Pons (tissue), 1 donor: ENCODE measurements at places on chromosomes 1 and 21.

GRCh38 chr1:171985639-171986038, 144.3 kb downstream of the DNM3 start:
- peak; percentile 60 for DNase-seq

DNA sequence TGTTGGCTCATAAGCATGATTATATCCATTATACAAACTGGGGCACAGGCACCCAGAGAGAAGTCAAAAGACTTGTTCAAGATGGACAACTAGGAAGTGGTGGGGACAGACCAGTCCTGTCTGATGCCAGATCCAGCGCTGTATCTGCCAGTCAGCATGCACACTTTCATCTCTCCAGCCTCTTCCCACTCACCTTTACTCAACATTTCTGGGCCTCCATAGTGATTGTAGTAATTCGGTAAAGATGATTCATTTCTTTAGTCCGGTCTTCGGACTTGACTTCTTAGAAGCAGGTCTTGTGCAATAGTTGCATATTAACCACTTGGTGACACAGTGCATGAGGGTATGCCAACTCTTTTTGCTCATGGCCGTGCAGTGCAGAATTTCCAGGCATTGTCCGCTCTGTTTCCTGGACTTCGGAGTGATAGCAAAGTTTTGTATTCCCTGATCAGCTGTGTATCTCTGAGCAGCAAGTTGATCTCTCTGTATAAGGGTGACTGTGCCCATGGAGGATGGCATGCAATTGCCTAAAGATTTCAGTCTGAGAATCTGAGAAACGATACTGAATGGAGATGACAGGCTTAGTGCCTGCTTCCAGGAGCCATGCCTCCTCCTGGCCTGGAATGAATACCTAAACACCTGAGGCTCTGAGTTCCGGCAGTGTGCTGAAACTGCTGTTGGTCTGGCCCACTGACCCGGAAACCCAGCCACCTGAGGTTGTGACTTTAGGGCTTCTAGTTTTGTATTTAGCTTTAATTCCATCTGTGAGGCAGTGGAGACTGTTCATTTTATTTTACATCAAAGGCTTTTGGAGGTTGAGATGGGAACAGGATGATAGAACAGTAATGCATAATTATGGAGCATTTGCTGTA, 39.0 kb downstream of the GALNT2 start:
- no peak for DNase-seq

DNA sequence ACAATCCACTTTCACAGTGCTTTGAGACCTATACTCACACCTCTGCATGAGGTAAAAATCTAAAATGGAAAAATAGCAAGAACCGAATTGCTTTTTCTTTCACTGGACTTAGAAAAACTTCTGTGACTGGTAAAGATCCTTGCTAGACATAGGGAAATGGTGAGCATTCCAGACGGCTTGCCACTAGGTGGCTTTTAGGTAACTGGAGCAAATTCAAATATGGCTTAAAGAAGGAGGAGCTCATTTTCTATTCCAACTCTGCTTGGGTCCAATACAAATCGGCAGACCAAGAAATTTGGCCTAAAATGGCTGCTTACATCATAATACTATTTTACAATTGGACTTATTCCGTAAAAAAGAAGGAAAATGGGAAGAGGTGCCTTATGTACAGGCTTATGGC, 977.9 kb downstream of the ADGRL2 start:
- DNase-seq, result no peak

GRCh38 chr1:214018386-214019268, 30.9 kb downstream of the PROX1 start:
- peak; percentile 90 for DNase-seq

- no peak for DNase-seq
These were observed 47.7 kb upstream of the GPR37L1 start for GRCh38 chr1:202074985-202075384.

GRCh38 chr1:192524223-192524622, 51.4 kb upstream of the RGS1 start:
- DNase-seq, result no peak

DNA sequence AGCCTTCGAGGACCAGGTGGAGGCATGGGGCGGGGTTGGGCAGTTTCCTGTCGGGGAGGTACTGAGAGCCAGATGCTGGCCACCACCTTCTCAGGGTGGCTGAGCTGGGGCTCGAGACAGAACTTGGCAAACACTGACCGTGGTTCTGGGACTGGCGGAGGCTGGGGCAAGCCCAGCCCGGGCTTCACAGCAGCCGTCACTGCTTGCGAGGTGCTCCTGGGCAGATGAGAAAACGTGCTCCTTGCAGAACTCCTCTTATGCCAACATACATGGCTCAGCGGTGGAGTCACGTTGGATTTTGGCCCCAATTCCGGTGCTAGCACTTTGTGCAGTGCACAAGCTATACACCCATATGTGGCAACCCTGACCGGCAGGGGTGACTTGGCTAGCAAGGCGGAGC, 69.2 kb downstream of the RUNX3 start:
- no peak for DNase-seq

GRCh38 chr1:29685387-29685786, 449.1 kb downstream of the PTPRU start:
- DNase-seq, result no peak

- DNase-seq, result no peak
These were observed 120.8 kb downstream of the LMO4 start for GRCh38 chr1:87449348-87449963.

DNA sequence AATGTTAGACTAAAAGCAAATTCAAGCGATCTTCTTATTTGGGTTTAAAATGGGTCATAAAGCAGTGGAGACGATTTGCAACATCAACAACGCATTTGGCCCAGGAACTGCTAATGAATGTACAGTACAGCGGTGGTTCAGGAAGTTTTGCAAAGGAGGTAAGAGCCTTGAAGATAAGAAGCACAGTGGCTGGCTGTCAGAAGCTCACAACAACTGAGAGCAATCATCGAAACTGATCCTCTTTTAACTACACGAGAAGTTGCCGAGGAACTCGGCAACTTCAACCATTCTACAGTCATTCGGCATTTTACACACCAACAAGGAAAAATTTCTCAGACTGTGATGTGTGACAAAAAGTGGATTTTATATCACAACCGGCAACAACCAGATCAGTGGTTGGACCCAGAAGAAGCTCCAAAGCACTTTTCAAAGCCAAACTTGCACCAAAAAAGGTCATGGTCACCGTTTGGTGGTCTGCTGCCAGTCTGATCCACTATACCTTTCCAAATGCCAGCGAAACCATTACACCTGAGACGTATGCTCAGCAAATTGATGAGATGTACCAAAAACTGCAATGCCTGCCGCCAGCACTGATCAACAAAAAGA, 47.9 kb downstream of the ASH1L start:
- DNase-seq, result no peak

- DNase-seq, result no peak
These were observed 33.6 kb downstream of the AHDC1 start for GRCh38 chr1:27570356-27570755.

DNA sequence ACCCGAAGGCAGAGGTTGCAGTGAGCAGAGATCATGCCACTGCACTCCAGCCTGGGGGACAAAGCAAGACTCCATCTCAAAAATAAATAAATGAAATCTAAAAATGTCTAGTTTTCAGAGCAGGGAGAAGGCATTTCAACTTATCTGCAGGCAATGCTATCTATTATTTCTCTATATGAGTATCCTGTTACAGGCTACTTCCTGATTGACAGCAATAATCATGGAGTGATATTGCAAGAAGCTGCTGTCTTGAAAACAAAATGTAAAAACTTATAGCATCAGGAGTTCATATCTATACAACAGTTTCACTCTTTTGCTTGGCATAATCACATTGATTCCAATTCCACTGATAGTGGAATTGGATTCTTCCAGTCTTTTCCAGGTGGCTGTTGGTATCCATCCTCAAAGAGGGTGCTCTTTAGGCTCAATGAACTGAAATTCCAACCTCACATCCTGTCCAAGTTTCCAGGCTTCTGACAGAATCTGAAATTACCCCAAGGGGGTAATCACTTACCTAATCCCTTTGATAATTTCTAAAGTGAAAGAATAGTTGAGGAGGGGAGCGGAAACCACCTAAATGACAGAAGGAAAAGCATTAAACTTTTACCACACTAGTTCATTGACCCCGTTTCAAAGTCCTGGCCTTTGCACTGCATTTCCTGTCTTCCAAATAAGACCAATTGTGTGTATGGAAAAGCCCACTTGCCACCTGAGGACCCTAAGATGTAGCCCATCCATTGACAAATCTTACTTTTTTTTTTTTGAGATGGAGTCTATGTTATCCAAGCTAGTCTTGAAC, 107.6 kb downstream of the GLUL start:
- DNase-seq, result no peak

DNA sequence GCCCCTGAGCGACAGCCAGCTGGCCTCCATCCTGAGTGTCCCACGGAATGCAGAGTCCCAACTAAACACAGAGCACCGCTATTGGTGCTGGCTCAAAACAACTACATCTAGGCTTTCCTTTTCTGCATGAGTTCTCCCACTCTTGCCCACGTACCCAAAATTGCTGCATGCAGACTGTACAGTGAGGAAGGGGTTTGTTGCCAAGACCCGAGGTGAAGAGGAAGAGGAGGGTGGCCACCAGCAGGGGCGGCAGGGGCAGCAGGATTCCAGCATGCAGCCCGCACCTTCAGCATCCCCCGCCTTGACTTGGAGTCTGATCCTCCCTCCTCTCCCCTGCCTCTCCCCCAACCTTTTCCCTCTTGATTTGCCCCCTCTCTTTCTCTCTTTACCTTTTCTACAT, 8.0 kb downstream of the S100A9 start:
- DNase-seq, result no peak

DNA sequence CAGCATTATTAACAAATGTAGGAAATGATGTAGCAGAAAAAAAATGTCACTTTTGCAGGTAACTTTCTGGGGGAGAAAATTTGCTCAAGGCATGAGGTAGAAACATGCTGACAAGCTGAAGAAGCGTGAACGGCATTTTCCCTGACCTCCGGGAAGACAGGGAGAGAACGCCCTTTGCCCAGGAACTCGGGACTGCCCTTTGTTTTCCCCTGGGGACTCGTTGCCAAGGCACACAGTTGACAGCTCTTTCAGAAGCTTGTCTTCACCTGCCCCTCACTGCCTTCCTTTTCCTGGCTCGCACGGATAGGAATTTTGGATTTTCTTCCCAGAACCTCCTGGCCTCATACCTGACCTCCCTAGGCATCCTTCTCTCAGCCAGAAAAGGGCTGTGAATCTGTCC, 52.7 kb upstream of the COA6 start:
- no peak for DNase-seq

GRCh38 chr1:86596741-86597290, 49.9 kb downstream of the CLCA4 start:
- no peak for DNase-seq

GRCh38 chr1:240170266-240170665, 78.6 kb downstream of the FMN2 start:
- no peak for DNase-seq

DNA sequence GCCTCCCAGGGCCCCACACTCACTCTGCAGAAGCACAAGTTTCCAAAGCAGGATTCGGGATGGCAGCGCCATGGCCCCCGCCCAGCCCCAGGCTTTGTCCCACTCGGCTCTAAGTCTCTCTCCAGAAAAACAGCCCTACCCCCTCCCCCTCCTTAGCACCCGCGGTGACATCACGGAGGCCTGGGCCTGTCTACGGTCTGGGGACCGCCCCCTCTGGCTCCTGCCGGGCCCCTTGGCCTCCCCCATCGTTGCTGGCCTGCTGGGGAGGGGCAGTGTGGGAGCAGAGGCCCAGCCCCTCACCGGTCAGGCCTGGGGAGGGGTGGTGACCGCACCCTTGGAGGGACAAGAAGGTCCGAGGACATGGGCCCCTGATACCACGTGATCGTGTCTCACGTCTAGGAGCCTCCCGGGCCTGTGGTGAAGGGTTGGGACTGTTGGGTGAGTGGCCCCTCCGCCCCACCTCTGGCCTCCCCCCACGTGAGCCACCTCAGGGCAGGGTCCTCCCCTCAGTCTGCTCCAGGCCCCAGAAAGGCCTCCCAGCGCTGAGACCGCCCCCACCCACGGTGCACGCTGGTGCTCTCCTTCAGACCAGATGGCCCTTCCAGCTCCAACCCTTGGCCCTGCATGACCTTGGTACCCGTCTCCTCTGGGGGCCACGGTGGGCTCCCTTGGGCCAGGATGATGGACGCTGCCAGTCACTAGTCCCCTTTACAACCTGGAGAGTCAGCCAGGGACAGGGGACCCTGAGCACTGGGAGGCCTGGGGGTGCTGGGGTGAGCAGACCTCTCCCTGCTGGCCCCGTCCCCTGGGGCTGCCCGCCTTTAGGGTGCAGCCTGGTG, at the start of gene MXRA8:
MXRA8 (minus strand) TSS at position 123 of the 839 bp plus-strand sequence; CDS start at position 72, 51 bp downstream.
- no peak for DNase-seq

GRCh38 chr1:72942008-72942407, 659.7 kb upstream of the NEGR1 start:
- no peak for DNase-seq

DNA sequence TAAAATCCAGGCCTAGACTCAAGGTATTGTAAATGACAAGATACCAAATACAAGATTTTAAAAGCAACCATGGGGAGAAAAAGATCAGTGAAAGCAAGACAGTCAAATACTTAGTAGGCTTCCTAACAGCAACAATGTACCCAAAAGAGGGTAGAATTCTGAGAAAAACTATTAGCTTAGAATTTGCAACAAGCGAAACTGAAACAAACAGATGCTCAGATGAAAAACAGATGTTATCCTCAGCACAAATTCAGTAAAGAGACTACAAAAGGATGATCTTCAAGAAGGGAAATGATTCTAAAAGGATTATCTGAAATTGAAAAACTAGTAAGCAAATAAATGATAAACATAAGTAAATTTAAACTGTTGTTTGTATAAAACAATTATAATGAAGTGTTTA, 40.0 kb downstream of the PDC start:
- DNase-seq, result no peak

- DNase-seq, result no peak
These were observed 153.4 kb downstream of the PIGK start for GRCh38 chr1:77065693-77066342.

GRCh38 chr1:208499026-208499425, 254.8 kb upstream of the PLXNA2 start:
- DNase-seq, result no peak

DNA sequence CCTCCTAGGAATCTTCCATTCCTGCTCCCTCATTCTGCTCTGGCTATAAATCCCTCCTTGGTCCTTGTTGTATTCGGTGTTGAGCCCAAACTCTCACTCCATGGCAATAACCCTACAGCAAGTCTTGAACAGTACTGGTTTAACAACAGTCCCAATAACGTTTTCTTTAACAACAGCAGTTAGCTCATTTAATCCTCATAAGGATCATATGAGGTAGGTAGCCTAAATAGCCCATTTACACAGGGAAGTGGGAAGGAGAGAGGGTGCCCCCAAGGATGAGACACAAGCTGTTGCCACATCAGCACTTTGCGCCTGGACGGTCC, 444 bp upstream of the AGTRAP start:
- DNase-seq, result peak; percentile 43

- DNase-seq, result no peak
These were observed 15.9 kb downstream of the WDR4 start for GRCh38 chr21:42863504-42863870.

- no peak for DNase-seq
These were observed 5.2 kb downstream of the ELF3 start for GRCh38 chr1:202015662-202015937.

DNA sequence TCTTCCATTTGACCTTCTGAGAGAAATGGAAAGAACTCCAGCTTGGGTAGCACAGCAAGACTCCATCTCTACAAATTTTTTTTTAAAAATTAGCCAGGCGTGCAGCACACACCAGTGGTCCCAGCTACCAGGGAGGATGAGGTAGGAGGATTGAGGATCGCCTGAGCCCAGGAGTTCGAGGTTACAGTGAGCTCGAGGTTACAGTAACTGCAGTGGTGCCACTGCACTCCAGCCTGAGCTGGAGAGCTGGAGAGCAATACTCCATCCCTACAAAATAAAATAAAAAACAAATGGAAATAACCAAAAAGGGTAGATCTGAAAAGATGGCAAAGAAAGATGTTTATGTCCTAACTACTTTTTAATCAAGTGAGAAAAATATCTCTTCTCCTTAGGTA, 14.5 kb downstream of the POGZ start:
- no peak for DNase-seq

GRCh38 chr1:119331915-119332314, 36.7 kb upstream of the HAO2 start:
- no peak for DNase-seq
